ENCODE measurements at places on chromosomes 5 and 9.

DNA sequence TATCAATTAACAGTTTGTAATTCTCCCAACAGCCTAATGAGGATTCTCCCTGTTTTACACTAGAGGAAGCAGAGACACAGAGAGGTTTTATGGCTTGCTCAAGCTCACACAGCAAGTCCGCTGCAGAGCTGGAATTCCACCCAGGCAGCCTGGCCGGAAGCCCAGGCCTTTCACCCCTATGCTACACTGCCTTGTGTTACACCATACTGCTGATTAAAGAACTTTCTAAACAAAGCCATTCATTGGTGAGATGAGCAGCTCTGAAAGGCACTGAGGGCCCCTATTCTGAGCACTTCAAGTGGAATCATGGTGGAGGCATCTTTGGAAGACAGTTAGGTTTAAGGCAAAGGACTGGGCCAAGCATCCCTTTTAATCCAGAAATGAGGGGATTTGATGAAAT is 14.7 kb upstream of the LARP1 start:
- no peak for DNase-seq

GRCh38 chr5:142032747-142033631 is 20.2 kb upstream of the GNPDA1 start:
- DNase-seq, result no peak

DNA sequence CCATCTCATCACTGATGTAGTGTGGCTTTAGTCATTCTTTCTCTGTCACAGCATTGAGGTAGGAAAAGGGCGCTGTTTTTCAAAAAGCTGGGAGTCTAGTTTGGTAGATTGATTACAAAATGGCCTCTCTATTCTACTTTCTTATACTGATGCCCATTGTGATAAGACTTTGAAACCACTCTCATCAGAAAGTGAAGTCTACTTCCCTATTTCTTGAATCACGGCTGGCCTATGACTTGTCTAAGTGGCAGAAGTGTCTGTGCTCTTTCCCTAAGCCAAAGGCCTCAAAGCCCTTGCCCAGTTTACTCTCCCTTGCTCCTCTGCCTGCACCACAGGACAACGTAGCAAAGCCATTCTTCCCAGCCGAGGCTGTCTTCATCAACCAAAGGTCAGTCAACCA is 83.0 kb upstream of the IL33 start:
- DNase-seq, result no peak

GRCh38 chr5:111163000-111163399 is 61.2 kb upstream of the CAMK4 start:
- no peak for DNase-seq

DNA sequence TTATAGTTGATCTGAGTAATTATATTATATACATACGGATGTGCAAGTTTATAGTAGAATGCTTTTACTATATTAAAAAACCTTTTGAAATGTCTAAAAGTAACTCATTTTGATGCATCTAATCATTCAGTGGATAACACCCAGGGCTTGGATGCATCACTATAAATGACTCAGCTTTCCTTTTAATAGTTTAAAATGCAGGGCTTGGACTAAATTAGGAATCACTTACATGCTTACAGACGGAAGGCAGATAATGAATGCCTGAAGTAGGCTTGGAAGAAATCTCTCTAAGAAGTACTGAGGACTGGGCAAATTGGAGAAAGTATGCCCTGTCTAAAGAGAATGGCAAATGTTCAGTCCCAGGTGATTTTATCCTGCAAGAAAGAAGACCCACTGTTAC is 362.5 kb upstream of the CCNH start:
- no peak for DNase-seq

GRCh38 chr9:7164440-7165330 is 406.9 kb downstream of the KDM4C start:
- DNase-seq, result no peak

GRCh38 chr5:90184764-90185163 is 224.8 kb downstream of the CETN3 start:
- no peak for DNase-seq

DNA sequence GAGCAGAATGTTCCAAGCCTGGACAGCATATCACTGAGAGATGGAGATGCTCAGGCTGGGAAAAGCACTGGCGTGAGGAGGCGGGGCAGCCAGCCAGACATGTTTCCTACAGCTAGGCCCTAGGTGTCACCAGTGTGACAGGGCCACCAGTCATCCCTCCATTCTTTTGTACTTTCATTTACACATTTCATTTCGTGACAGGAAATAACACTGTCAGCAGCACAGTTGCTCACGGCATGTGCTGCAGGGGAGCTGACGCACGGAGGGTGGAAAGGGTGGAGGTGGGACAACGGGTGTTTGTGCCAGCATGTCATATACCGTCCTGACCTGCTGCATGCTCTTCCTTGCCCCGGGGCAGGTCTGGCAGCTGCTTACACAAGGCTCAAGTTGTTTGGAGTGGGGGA is 14.8 kb upstream of the CEMIP2 start:
- DNase-seq, result peak; percentile 59

GRCh38 chr9:20683351-20684034 is 566 bp upstream of the FOCAD start:
- peak; percentile 5 for DNase-seq

DNA sequence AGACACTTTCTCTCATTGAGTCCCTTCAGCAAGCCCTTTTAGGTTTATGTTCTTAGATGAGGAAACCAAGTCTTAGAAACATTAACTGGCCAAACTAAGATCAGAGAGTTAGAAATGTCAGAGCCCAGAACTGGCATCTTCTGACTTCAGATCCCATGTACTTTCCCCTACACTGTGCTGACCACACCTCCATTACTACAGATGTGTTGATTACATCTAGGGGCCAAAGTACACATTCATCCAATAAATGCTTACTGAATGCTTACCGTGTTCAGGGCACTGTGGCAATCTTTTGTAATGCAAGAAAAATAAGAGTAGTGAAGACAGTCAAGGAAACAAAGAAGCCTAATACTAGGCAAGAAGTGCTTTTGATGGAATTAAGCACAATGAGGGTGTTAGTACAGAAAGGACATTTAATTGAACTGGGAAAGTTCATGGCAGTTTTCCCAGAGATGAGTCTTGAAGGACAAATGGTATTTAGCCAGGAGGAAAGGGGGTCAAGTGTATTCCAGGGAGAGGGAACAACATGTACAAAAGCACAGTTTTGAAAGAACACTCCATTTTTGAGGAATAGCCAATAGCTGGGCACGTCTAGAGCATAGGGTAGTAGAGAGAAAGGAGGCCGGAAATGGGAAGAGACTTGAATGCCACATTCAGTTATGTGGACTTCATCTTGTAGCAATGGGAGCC is 89.7 kb upstream of the CDKN2B start:
- DNase-seq, result no peak

DNA sequence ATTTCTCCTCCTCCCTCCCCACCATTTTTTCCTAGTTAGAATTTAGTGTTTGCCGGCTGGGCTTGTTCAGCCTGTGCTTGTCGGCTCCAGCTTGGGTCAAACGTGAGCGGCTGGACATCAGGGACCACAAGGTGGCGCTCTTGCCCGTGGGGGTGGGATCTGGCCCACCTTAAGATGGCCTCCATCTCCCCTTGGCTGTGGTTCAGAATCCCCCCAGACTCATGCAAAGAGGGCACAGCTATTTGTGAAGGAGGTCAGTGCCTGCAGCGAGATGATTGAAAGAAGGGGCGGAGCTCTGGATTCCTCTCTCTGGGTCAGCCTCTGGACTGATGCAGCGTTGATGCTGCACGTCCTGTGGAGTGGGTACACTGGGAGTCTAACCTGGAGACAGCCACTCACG is 283.3 kb upstream of the TUT7 start:
- DNase-seq, result no peak

GRCh38 chr5:35233601-35234000 is 3.3 kb upstream of the PRLR start:
- no peak for DNase-seq

- no peak for DNase-seq
These were observed 1.5 kb upstream of the FXN start for GRCh38 chr9:69034071-69034470.

- no peak for DNase-seq
These were observed 21.0 kb upstream of the C9orf40 start for GRCh38 chr9:74973714-74974113.

DNA sequence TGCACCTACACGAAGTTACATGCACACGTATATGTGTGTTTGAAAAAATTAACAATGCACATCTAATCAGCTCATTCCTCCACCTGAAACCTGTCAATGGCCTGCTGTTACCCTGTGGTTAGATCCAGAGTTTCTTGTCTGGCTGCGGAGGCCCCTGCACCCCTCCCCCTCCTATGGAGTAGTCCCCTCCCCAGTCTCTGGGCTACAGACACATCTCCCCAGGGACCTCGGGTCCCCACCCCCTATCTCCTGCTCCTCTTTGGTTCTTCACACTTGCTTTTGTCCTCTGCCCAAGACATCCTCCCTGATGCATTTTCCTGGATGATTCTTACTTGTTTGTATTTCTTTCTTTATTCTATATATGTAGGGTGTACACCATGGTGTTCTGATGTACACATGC is 27.2 kb downstream of the FAM240B start:
- no peak for DNase-seq

DNA sequence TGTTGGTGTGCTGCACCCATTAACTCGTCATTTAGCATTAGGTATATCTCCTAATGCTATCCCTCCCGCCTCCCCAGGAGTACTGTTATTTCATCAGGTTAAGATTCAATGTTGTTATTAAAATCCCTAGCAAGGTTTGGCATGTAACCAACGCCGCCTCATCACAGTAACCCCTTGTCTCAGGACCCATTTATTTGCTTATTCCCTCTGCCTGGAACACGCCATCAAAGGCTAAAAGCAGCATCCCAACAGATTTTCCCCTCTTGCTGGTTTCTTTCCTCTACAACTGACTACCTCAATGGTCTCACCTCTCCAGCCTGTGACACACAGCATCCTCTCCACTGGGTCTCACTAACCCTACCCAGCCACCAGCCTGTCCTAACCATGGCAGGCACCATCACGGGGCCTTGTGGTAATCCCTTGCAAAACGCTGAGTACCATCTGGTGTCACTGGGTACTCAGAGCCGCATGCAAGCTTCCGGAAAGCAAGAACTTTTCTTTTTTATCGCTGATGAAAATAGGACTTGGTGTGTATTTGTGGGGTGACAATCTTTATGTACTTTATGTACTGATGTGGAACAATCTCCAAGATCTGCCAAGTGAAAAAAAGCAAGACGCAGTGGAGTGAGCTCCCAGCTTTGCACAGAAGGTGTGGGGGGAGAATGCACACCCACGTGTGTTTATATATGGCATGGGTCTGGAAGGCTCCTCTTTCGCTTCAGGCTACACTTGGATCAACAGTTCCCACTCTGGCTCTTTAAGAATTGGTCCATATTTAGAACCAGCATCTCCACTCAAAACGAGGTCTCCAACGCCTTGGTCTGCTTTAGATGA is 6.1 kb downstream of the RPS14 start:
- DNase-seq, result no peak

GRCh38 chr5:151739395-151739794 is 19.0 kb downstream of the ATOX1 start:
- DNase-seq, result no peak

DNA sequence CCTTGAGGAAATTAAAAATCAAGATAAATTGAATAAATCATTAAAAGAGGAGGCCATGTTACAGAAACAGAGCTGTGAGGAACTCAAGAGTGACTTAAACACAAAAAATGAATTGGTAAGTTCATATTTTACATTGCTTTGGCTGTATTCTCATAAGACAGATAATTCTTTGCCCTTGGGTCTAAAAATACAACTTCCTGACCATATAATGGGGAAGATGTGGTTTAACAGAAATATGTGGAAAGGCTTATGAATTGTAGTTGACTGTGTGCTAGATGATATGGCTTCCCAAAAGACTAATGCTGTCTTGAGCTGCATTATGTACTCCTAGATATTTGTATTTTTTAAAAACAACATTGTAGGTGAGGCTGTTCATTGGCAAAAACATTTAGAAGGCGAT is 33.1 kb downstream of the CNTRL start:
- no peak for DNase-seq

DNA sequence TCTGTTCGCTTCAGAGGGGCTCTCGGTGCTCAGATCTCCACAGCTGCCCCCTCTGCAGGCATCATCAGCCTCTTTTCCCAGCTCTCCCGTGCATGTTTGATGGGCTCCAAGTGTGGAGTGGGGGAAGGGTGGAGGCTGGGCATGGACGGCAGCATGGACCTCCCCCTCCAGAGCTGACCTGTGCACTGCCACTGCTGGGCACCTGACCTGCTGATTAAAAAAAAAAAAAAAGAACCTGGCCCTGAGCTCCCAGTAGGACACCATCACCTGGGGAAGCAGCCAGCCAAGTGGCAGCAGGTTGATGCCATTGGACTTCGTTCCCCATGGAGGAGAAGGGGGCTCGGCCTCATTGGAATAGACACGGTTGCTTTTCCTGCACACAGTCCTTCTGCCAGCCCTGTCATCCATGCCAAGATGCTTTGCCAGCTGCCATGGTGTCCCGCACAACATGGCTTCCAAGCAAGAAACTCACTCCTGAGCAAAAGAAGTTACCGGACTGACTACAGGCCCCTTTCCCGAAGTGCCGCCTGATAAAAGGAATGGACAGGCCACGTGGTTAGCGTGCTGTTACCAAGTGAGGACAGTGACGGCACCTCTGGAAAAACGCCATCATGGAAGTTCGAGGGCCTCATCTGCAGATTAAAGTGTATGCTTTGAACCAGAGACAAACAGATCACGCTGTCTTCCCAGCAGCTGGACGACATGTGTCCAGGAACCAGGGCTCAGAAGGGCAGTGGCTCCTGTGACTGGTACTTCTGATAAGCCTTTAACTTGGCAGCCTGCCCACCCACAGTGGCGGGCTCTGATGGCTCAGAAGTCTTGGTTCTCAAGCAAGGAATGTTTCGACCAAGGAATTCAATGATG is 14.7 kb upstream of the BRD3OS start:
- no peak for DNase-seq

DNA sequence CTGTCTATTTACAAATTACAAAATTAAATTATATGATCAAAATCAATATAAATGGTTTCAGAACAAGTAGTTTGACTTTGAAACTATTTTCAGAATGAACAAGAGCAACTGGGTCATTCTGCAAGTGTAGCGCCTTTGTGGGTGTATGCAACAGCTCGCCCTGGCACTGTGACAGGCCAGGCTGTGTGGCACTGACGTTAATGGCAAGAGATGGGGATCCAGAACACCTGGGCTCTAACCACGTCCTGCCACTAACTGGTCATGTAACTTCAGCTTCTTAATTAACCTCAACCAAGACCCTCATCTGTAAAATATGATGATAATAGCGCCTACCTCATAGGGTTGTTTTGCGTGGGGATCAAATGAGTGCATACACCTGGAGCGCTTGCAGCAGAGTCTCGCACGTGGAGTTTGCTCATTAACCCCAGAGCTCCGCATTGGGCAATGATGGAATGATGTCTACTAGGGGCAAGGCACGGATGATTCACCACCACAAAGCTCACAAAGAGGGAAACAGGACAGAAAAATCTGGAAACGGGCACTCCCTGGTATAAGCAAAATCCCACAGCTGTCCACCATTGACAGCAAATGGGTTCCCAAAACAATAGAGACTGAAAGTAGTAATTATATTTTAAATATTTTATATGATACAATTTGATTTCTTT is 639.4 kb downstream of the SEMA5A start:
- DNase-seq, result no peak

DNA sequence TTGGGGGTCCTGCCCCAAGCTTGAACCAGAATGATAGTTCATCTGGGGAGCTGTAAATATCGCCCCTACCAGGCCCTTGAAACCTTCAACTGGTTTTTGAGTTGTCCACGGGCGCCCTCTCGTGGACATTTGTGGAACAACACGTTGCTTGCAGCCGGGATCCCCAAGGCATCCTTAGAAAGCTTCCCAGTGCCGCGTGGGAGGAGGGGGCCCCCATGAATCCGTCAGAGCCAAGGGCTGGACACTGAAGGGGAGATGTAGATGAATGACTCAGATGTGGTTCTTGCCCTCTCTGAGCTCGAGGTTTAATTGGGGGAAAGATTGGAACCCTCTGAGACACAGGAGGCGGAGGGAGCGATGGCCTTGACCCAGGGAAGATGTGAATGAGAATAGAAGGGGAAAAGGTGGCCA is 31.8 kb upstream of the ORM1 start:
- DNase-seq, result peak; percentile 41

All from stimulated activated CD4-positive, alpha-beta T cell treated with anti-CD3 and anti-CD28 coated beads, TNF-alpha, amount 100 ng/mL, for 1 hour (primary cell).